Cortex of kidney (tissue), 1 donor: ENCODE measurements at places on chromosomes 7 and 10.

DNA sequence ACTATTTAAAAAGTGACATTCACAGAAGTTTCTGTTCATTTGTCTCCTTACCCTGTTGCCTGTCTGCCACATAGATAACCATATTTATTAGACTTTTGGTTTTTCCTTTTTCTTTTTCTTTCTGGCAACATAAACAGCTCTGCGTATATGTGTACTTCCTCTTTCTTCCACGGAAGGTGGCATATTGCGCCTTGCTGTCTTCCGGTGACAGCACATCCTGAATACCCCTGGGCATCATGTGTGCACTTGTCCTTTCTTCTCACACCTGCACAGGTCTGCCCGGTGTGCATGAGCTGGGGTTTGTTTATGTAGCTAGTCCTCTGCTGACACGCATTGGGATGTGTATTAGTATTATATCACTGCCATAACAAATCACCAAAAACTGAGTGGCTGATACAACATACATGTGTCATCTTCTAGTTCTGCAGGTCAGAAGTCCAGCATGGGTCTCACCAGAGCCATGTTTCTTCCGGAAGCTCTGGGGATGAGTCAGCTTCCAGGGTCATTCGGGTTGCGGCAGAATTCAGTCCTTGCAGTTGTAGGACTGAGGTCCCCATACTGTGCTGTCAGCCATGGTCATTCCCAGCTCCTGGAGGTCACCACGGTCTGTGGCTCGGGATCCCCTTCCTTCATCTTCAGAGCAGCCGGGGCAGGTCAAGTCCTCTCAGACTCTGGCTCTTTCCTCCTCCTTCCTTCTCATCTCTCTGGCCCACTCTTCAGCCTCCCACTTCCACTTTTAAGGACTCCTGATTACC is 596.0 kb upstream of the FOXK1 start:
- DNase-seq, result no peak

DNA sequence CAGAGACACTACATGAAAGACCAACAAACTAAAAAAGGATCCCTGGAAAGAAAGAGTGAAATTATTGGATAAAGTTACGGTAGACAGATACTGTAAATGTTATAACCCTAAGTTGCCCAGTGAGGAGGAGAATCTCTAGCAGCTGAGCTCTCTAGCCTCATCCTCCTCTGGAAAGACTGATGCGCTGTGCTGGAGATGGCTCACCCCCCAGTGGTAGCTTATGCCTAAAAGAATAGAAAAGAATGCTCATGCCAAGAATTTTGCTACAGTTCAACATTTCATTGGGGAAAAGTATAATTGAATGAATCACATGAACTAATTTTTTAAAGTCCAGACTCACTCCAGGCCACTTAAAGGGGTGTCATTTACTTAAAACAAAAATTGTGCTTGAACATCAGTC is 50.8 kb upstream of the RNF32 start:
- no peak for DNase-seq

DNA sequence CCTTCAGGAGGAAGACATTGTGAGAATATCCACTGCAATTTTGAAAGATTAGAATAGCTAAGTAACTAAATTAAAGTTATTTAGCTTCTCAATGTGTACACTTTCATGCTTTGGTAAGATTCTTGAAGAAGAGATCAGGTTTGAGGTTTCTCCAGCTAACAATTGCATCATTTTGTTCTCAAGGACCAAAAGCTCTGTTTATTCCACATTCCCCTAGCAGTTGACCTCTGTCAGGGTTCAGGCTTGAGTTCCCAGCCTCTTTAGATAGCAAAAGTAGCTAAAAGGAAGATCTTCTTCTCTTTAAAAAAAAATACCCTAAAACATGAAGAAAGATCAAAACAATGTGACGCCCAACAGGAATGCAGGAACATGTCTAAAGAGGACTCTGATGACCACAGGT is 179.4 kb upstream of the IGFBP3 start:
- no peak for DNase-seq

- DNase-seq, result no peak
These were observed 858.3 kb downstream of the GRM8 start for GRCh38 chr7:126394406-126394805.

DNA sequence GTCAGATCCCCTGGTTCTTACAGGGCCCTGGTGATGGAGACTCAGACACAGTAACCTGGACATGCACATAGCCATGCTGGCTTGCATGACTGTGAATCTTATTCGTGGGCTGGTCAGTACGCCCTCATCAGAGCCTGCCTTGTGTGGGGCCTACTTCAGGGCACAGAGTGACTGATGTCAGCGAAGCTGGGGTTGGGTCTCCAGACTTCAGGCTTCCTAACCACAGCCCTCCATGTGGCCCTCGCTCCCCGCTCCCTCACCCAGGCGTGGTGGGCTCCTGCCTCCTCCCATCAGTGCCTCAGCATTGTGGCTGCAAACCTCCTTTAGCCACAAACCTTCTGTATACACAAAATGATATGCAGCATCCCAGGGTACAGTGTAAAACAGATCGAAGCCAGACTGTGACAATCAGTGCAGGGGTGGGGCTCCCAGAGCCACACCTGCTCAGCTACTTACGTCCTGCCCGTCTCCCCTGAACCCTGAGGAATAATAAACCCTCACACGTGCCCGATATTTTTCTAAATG is 7.1 kb upstream of the C10orf105 start:
- DNase-seq, result no peak
